ENCODE measurements at places on chromosomes 1 and 21. TPM values are rescaled to one million over a fixed set of nuclear protein-coding genes. Genes with fewer than 3 reads are reported as not detected.

IFI6 gene
- 23.1 TPM for total RNA-seq

CHI3L2 gene
- total RNA-seq: 1.2 TPM

CD5L gene
- not detected for total RNA-seq

GRCh38 chr1:26022404-26022779 lies 817 bp downstream of the EXTL1 start:
- DNase-seq: no peak

LMX1A gene
- total RNA-seq: not detected
